ENCODE measurements at places on chromosomes 1 and 21.
A peak's percentile ranks its signal among the peaks of the same experiment; 100 is the strongest.

GRCh38 chr21:37502947-37503346, 136.4 kb downstream of the DYRK1A start:
- no peak for DNase-seq

DNA sequence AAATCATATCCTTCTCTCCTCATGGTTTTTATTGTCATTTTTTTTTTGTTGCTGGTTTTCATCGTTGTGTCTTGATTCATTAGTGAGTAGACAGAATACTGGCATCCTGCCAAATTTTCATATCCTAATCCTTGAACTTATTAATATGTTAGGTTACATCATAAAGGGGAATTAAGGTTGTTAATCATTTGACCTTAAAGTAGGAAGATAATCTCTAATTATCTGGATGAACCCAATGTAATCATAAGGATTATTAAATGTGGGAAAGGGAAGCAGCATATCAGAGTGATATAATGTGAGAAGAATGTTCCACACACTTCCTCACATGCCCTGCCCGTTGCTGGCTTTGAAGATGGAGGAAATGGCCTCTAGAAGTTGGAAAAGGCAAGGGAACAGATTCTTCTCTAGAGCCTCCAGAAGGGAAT, 299.7 kb downstream of the HMCN1 start:
- DNase-seq = no peak

DNA sequence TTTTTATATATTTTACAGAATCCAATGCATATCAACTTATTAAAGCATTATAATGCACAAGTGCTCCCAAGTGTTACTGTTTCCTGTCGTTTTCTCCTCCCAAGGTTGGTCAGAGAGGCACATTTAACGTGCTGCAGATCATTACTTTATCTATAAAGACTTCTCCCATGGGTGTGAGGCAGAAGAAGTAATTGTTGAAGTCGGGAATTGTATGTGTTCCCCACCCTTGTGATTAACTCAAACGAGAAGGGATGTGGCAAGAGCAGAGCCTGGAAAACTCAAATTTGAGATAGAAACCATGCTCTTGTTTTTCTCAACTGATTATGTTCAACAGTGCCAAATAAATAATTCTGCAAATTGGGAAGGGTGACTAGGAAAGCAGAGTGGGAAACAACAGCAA, 412.5 kb upstream of the ADAMTS5 start:
- DNase-seq = no peak

DNA sequence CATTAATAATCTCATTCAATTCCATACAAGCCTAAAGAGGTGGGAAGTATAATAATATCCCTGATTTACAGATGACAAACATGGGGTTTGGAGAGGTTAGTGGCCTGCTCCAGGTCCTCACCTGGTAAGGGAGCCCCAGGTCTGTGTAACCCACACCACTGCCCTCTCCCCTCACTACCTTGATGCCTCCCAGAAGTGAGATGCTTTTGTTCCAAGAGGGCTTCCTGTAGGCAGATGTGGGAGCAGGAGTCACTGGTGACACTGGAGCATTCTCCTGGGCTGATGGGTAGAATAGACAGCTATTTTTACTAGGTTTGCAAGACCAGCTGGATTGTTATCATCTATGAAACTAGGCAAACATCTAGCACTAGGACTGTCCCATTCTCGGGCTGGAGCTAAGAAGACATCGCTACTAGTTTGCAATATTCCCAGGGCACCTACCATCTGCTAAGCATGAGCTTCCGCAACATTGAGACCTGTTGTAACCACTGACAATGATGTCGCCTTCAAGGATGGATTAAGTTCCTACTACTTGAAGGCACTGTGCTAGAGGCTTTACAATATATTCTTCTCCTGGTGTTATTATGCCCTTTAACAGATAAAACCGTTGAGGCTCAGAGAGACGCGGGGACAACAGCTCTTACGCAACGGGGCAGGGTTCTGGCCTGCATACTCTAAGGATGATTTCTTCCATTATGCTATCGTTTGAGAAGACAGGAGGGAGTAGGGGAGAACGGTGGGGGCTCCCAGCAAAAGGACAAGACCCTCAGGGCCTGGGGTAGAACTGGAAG, 35.0 kb downstream of the BATF3 start:
- no peak for DNase-seq

DNA sequence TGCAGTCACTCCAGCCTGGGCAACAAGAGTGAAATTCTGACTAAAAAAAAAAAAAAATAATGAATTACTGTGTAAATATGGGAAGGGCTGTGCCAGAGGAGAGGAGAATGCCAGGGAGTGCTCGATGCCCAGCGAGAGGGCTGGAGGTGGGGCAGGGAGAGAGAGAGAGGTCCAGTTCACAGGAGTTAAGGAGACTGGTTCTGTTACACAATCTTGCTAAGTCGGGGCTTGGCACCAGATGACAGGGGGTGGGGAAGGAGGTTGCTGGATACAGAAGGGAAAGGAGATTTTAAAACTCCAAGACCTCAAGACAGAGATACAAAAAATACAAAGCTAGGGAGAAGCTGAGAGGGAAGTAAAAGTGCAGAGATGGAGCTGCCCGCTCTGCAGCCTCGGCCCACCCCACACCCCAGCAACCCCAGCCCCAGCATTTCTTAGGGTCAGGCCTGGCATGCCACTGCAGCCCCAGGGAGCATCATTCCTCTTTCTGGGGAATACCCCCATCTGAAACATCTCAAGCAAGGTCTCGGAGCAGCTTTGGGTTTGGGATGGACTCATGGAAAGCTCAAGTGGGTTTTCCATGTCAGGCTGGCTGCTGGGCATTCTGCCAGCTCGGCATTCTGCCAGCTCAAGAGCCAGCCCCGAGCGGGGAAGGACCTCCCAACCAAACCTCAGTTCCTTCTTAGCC, 991 bp downstream of the SELENBP1 start:
- DNase-seq = peak; percentile 78

DNA sequence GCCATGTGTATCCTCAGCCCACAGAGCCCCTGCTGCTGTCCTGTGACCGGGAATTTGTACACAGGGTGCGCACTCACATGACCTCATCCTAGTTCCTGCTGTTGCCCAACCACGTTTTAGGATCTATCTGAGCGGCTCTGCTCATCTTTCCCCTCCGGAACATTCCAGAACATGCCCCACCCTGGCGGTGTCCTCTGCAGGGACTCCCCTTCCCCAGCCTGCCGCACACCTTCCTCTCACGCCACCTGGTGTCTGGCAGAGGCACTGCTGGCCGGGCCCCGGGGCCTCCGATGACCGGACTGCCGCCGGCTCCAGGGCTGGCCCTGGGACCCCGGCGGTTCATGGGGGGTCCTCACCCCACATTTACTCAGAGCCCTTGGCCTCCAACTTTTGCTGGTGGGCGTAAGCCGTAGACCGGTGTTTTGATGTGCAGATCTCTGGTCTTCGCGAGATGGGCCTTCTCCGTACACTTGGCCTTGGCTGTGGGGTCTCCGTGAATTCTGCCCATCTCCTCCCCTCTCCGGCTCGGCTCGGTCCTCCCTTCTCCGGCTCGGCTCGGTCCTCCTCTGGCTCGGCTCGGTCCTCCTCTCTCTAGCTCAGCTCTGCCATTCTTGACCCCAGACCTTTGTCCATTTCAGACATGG, 29.5 kb downstream of the ARHGEF16 start:
- DNase-seq = no peak

- no peak for DNase-seq
These were observed 78.7 kb upstream of the ADAM30 start for GRCh38 chr1:119975006-119975405.

DNA sequence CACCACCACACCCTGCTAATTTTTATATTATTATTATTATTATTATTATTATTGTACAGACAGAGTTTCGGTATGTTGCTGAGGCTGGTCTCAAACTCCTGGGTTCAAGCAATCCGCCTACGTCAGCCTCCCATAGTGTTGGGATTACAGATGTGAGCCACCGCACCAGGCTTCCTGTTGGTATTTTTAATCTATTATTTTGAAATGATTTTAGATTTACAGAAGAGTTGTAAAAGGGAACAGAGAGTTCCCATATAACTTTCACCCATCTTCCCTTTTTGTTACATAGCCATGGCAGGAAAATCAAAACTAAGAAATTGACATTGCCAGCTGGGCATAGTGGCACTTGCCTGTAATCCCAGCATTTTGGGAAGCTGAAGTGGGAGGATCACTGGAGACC, 42.9 kb upstream of the CITED4 start:
- no peak for DNase-seq

GRCh38 chr21:21085206-21085605, 87.0 kb downstream of the NCAM2 start:
- no peak for DNase-seq

DNA sequence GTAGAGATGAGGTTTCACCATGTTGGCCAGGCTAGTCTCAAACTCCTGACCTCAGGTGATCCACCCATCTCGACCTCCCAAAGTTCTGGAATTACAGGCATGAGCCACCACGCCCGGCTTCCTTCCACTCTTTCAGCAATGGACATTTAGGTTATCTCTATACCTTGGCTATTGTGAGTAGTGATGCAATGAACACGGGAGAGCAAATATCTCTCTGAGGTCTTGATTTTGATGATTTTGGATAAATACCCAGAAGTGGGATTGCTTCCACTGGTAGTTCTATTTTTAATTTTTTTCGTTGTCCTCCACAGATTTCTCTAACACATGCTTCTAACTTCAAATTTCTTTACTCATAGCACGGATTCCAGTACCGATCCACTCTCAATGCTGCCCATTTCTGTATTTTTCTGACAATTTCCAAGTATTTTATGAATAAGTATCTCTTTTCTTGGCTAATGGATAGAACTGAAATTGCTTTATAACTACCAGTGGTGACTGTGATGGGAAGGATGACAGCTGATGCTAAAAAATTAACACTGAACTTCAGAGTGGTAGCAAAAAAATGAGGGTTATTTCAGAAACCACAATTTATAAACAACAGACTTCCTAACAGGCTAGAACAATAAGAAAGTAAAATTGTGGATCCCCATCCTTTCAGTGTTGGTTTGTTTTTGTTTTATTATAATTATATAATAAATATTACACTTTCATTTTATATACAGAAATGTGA, 327.5 kb upstream of the RUNX1 start:
- no peak for DNase-seq

GRCh38 chr1:64692911-64693310, 52.0 kb upstream of the RAVER2 start:
- no peak for DNase-seq

GRCh38 chr21:33308586-33309490, 15.9 kb upstream of the IFNAR1 start:
- DNase-seq = no peak

- no peak for DNase-seq
These were observed 155.9 kb downstream of the DISP1 start for GRCh38 chr1:222970711-222971110.

- peak; percentile 78 for DNase-seq
These were observed 40.0 kb upstream of the MAGOH start for GRCh38 chr1:53278298-53278725.

DNA sequence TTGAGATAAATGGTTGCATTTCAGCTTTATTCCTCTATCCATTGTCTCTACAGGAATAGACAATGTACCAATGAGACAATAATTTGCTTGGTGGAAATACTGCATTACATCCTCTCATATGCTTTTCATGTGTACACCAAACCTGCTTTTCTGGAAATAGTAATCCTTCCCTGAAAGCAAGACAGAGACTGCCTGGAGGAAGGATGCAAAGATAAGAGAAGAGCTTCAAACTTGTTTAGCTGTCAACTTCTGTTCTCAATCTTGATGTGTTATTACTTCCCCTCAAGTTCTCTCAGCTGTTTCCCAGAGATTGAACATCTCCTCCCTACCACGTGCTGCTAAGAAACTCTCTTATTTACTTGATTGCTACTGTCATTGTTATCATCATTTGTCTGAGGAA, 1125.4 kb upstream of the TMPRSS15 start:
- DNase-seq = no peak

GRCh38 chr21:35043549-35043948, 5.6 kb downstream of the RUNX1 start:
- DNase-seq = no peak

GRCh38 chr1:202189001-202189790, 4.4 kb upstream of the LGR6 start:
- DNase-seq = peak; percentile 90

DNA sequence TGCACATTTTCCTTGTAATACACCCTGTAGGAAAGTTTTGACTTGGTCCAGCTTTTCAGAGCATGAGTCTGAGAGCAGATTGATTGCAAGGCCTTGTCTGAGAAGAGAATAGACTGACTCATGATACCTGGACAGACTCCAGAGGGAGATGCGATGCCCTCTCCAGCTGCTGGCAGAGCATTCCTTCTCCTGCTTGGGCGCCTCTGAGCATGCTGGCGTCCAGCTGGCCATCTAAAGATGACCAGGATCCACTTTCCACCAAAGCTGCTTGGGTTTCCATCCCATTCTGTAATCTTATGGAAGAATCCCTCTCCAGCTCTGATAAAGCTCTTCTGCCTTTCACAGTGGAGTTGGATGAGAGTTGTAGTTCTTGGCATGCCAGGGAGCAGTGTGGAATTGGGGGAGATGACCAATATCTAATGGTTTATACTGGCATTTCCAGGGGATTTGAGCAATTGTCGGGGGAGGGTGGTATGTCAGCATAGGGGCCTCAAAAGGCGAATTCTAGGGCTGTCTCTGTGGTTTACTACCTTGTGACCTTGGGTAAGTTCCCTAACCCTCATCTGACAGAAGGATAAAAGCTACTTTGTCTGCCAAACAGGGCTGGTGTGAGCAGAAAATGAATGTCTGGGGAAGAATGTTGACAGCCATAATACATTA, 19.5 kb downstream of the SZRD1 start:
- DNase-seq = no peak
